ENCODE measurements at places on chromosomes 6 and 20.

GRCh38 chr20:58584881-58585752, 66.0 kb upstream of the STX16 start:
- DNase-seq = no peak

- no peak for DNase-seq
These were observed 16.2 kb upstream of the BCAS1 start for GRCh38 chr20:54086507-54087039.

DNA sequence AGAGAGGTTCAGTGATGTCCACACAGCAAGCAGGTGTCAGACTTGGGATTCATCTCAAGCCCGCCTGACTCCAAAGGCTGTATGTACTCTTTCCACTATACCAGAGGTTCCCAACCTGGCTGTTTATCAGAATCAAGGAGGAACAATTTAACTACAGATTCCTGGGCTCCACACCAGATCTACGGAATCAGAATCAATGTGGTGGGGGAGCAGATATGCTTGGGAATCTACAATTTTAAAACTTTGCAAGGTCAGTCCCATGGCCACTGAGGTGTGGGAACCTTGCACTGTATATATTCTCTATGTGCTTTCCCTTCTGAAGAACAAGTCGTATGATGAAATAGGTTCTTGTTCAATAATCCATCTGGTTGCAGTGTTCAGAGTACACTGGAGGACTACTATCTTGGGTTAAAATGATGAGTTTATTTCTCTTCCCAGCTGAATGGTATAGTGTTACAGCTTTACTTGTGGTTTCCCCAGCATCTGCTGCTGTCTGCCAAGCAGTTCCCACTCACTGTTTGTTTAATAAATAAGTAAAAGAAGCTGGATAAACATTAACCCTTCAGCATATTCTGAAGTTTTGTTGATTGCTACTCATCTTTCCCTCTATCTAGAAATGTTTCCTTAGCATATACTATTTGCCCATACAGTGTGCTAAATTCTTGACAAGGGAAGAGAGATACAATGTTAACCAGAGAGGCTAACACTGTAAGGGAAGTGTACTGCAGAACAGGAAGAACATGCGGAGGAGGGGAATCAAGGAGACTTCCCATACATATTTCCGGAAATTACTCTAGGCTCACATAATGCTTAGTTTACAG, 9.9 kb downstream of the TTI1 start:
- DNase-seq = peak; percentile 44

DNA sequence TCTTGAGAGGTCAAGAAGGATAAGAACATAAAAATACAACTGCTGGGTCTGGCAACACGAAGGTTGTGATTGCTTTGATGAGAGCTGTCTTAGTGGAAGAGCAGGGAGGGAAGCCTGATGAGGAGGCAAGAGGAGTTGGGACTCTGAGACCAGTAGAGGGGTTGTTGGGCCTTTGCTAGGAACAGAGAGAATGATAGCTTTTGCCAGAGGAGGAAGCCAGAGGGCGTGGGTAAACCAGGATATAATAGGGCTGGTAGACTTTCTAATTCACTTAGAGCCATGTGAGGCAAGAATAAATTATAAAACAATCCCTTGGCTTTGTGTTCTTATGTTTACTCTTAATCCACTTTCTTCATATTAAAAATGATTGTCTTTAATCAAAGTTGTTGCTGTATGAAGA, 78.6 kb downstream of the RCAN2 start:
- no peak for DNase-seq

DNA sequence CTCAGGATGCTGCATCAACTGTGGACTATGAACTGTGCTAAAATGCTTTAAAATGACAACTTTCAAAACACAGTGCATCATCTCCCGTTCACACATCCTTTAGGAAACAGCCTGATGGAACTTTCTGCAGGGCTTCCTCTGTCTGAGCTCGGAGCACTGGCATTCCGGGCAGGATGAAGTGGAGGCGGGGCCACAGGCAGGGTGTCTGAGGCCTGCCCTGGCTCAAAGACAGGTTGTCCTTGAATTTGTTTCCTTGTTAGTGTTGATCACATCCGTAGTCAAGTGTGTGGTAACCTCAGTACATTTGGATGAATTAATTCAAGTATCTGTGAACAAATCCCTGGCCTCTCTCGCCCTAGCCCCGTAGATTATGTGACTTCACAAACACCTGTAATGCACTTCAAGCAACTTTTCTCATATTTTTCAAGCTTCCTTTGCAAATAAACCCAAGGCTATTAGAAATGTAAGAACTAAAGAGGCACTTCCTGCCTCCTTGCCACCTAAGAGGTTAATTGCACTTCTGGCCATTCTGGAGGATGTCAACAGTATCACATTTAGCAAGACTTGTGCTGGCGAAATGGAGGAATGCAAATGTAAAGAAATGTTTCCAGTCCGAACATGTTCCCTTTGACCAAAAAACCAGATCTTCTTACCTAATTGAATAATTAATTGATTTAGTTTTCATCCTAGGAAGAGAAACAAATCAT, 3.1 kb downstream of the CD93 start:
- DNase-seq = no peak

DNA sequence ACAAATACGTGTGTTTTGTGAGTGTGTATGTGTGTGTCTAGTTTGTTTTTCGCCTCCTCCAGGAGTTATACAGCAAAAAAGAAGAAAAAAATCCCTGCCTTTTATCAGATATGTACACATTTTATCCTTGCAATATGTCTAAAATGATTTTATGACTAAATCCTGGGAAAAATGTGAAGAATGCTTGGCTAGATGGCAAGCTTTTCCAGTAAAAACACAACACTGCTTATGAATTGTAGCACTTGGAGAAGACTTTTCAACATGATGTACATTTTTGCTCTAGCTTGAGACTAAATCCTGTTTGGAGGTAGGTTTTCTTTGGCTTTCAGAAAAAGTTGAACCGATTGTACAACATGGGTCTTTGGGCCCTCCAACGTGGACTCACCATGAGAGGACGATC, 160.2 kb downstream of the GMPR start:
- no peak for DNase-seq

DNA sequence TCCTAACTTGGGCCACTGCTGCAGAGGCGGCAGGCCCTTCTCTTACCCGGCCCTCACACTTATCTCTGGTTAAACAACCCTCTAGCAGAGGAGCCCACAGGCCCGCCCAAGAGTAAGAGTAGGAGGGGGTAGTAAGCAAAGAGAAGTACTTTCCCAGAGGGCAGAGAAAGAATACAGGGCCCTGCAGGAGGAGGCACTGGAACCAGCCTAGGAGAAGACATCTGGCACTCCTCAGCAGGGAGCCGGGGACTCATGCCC, 10.1 kb downstream of the MTCH1 start:
- no peak for DNase-seq

GRCh38 chr6:106608080-106608668, 21.1 kb downstream of the RTN4IP1 start:
- peak; percentile 82 for DNase-seq

GRCh38 chr20:57651881-57652605, 31.8 kb upstream of the ZBP1 start:
- DNase-seq = no peak

- no peak for DNase-seq
These were observed 1.4 kb downstream of the NNAT start for GRCh38 chr20:37522260-37523011.

GRCh38 chr6:115053169-115053860, 710.5 kb upstream of the HS3ST5 start:
- DNase-seq = no peak

DNA sequence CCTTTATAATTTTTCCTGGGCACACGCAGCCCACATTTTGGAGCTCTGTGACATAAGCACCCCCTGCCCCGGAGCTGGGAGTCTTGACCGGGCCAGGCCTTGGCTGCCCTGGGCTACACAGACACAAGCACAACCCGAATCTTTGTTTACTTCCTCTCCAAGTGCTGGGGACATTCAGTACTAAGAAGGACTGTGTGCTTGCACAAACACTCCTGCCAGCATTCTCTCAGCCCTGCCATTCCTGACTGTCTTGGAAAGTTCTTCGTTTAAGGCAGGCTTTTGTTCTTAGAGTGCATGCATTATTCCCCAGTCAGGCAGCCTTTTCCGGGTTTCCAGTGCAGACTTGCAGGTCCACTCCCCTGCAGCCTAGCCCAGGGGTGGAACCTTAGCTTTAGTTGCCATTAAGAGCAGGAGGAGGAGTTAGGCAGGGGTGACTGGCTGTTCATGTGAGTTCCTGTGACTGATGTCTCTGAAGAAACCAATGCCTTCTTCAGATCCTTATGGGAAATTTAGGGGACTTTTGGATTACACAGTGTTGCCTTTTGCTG, 28.6 kb downstream of the FOXO3 start:
- no peak for DNase-seq

GRCh38 chr20:15992564-15992963, 580.7 kb downstream of the KIF16B start:
- no peak for DNase-seq

GRCh38 chr6:144262470-144263369, 22.4 kb upstream of the UTRN start:
- DNase-seq = no peak

GRCh38 chr6:143372199-143372882, 78.2 kb downstream of the ADAT2 start:
- DNase-seq = no peak

DNA sequence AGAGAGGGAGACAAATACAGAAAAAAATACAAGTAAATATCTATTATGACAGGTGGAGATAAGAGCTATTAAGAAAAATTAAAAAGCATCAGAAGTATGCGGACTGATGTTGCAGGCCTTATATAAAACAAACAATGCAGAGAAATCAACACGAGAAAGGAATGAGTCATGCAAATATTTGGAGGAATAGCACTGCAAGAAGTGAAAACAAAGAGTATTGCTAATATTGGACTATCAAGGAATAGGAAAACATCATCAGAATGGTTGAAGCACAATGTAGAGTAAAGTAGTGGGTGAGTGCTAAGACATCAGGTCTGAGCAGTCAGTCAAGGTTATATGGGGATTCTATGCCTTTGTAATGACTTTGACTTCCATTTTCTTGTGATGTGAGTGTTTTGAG, 657.5 kb upstream of the GJE1 start:
- DNase-seq = no peak

GRCh38 chr6:84150705-84151104, 76.7 kb downstream of the CEP162 start:
- no peak for DNase-seq

DNA sequence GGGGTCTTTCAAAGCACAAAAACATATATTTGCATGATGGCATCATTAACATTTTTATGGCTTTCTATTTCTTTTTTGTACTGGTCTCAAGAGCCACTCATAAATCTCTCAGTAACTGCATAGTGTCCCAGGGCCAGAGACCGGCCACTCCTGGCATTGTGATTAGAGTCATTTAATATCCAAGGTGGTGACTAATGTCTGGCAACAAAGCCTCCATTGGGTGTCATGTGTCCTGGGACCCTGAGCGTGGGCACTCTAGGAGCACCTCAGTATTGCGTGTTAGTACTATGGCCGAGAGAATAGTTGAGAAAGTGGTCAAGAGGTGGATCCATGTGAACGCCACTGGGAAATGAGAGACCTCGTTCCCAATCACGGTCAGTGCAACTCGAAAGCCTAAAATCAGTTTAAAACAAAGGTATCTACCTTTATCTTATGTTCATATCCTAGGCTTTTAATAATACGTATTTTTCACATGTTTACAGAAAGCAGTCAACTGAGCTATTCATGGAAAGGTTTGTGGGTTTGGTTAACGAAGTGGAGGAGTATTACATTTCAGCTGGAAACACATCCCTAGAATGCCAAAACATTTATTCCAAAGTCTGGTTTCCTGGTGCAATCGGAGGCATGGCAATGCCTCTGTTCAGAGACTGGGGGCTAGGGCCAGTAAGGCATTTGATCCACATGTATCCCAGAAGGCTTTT, 2.7 kb upstream of the ESR1 start:
- DNase-seq = no peak

DNA sequence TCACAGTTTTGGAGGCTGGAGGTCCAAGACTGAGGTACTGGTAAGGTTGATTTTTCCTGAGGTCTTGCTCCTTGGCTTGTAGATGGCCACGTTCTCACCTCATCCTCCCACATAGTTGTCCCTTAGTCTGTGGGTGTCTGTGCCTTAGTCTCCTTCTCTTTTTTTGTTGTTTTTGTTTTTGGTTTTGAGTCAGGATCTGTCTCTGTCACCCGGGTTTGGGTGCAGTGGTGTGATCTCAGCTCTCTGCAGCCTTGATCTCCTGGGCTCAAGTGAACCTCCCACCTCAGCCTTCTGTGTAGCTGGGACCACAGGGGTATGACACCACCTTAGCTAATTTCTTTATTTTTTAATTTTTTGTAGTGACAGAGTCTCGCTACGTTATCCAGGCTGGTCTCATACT, 245.2 kb downstream of the PHACTR1 start:
- no peak for DNase-seq

DNA sequence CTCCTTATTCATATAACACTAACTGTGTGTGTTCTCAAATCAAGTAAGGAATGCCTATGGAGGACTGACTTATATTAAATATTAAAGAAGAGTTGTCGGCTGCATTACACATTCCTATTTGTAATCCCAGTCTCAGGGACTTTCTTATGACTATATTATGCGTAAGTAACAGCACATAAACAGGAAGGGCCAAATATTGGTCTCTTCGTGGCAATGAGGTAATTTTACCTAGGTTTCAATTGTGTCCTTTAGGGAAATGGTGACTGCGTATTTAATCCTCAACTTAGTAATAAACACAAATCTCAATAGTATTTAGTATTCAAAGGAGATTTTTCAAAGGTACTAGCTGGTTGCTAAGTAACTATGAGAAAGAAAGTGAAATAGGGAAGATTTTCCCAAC, 22.8 kb upstream of the EPM2A start:
- DNase-seq = no peak

GRCh38 chr20:36700438-36700837, 45.5 kb downstream of the NDRG3 start:
- no peak for DNase-seq

DNA sequence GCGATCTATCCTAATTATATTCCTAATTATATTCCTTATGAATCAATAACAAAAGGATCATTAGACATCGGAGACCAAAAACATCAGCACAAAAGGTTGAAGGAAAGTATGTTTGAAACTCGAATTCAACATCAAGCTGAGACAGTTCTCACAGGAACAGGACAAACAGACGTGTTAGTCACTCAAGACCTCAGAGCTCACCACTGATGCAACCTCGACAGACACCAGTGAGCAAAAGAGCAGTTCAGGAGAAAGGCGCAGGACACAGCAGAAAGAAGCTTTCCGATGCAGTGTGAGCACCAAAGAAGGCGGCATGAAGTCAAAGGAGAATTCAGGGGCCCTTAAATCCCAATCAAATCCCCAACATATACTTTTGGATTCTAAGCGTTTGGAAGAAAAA, 6.3 kb upstream of the RAMACL start:
- DNase-seq = peak; percentile 9

DNA sequence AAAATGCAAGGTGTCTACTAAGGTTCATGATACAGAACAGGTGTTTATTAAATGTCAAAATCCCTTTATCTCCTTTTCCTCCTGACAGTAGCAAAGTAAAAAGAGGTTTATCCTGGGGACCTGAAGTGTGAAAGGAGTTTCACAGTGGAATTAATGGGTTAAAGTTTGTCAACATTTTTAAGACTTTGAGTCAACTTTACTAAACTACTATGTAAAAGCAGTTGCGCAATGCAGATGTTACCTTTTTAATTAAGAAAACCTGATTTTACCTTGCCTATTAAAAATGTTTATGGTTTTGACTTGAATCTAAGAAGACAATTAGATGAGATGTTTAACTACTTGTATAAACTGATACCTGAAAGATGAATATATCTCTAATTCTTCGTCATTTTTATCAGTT, 14.6 kb downstream of the PKIB start:
- DNase-seq = no peak

GRCh38 chr20:1403624-1404023, 10.8 kb upstream of the FKBP1A start:
- DNase-seq = no peak

- peak; percentile 24 for DNase-seq
These were observed 50.4 kb downstream of the HMGCLL1 start for GRCh38 chr6:55528624-55529023.
